NCI-H774 (cell line): ENCODE measurements at places on chromosomes 11 and 22.
A peak's percentile ranks its signal among the peaks of the same experiment; 100 is the strongest.

DNA sequence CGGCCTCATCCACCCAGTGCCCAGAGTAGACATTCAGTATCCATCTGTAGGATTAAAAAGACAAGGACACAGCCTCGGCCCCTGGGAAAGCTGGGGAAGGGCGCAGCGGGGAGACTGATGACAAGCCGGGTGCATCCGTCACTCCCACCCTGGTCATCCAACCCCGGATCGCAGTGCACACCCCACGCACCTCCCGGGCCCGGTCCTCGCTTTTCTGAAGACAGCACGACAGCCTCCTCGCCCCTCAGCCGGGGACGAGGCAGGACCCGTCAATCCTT is 1.1 kb downstream of the FCHSD2 start:
- DNase-seq: no peak

GRCh38 chr22:35615156-35615555 is 2.0 kb downstream of the MB start:
- DNase-seq: no peak

DNA sequence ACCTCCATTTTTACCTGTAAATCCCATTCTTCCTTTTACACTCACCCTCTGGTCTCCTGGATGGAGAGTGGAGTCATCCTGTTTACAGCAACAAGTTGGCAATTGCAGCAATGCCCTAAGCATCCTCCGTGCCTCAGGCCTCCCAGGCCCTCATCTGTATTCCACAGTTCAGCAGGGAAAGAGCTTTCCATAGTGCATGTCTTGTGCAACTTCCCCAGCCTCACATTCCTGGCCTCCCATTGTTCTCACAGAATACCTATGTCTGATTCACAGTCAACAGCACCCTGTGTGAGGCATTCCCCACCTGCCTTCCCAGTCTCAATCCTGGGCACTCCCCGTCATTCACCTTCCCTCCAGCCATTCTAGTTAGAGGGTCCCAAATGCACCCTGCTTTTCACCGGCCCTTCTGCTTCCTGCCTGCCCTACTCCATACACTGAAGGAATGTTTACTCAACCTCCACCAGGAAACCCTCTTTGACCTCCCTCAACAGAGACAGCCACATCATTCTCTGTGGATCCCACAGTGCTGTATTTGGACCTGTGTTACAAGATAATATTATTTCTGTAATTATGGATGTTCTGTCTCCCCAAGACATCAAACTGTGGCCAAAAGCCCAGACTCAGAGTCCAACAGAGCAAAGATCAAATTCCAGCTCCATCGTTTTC is 405.7 kb downstream of the BUD13 start:
- no peak for DNase-seq

DNA sequence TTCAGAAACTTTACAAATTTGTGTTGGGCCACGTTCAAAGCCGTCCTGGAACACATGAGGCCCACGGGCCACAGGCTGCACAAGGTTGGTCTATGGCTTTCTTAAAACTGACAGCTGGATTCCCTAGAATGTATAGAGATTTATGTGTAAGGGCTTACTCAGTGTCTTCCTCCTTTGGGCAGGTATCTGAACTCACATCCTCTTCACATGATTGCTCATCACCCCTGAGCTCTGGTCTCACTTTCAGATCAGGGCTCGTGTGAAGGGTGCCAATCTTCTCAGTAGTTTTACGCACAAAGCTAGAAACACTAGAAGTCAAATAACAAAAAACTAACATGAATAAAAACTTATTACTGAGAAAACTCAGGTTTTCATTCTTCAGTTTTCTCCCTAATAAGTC is 27.1 kb downstream of the HPS5 start:
- no peak for DNase-seq

DNA sequence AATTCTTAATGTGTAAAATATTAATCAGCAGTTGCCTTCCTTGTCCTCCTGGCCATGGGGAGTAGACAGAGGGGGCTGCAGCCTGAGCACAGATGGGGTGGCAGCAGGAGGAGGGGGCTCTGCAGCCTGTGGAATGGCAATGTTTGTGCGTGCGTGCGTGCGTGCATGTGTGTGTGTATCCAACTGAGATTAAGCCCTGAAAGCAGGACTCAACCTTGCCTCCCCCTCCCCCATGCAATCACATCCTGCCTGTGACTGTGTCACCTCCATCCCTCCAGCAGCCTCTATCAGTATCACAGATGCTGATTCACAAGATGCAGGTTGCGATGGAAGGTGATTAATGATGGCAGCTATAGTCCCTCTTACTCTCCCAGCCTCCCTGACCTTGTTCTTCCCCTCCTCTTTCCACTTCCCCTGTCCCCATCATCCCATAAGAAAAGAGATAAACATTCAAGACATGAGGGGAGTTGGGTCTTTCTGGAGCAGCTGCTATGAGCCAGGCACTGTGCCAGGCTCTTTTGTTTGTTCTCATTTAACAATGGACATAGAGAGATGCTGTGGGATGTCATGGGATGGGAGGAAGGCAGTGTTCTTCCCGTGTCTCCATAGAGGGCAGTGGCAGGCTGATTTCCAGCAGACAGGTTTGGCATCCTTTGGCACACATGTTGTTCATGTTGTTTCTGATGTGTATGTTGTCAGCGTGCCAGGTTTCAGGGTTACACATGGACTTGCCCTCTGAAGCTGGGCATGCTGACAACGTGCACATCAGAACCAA is 43.8 kb upstream of the NECTIN1 start:
- peak; percentile 20 for DNase-seq

GRCh38 chr11:12623869-12624268 is 50.4 kb upstream of the TEAD1 start:
- no peak for DNase-seq

DNA sequence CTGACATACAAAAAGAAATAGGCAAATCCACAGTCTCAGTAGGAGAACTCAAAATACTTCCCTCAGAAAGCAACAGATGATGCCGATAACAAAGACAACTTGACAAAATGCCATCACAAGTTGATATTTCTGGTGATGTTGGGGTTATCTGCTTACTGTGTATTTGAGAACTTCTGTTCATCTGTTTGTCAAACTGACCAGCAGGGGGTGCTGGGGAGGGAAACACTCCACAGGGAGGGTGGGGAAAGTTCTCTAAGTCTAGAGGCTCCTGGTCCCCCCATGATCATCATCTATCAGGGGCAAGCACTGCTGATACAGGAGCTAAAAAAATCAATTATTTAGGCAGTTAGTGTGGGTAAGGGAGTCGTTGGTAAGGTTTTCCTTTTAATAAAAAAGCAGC is 19.2 kb downstream of the GLYATL1 start:
- no peak for DNase-seq

GRCh38 chr11:63448646-63449045 is 42.3 kb downstream of the PLAAT5 start:
- DNase-seq: no peak
